ENCODE measurements at places on chromosomes 4 and X. TPM values are rescaled to one million over a fixed set of nuclear protein-coding genes. Genes with fewer than 3 reads are reported as not detected.

Gene ANAPC4
- total RNA-seq, result 13.5 TPM

Gene NLGN3
- 0.49 TPM for total RNA-seq

Gene RPL36A
- 78.1 TPM for total RNA-seq

Gene EREG
- total RNA-seq, result not detected

Gene GNRHR
- not detected for total RNA-seq

Measured in Right ventricle myocardium inferior (tissue), 1 donor.